Stomach (tissue), 19 donors: ENCODE measurements at places on chromosomes 2 and 18. TPM values are rescaled to one million over a fixed set of nuclear protein-coding genes. Genes with fewer than 3 reads are reported as not detected.
A peak's percentile ranks its signal among the peaks of the same experiment; 100 is the strongest.

MERTK gene
- 17.4 TPM for total RNA-seq

ELMOD3 gene
- 25.9 TPM for total RNA-seq

UGT1A7 gene
- total RNA-seq, result 0.45 TPM

GRCh38 chr2:181738563-181738962 lies 58.2 kb upstream of the NEUROD1 start:
- no peak for DNase-seq

DNA sequence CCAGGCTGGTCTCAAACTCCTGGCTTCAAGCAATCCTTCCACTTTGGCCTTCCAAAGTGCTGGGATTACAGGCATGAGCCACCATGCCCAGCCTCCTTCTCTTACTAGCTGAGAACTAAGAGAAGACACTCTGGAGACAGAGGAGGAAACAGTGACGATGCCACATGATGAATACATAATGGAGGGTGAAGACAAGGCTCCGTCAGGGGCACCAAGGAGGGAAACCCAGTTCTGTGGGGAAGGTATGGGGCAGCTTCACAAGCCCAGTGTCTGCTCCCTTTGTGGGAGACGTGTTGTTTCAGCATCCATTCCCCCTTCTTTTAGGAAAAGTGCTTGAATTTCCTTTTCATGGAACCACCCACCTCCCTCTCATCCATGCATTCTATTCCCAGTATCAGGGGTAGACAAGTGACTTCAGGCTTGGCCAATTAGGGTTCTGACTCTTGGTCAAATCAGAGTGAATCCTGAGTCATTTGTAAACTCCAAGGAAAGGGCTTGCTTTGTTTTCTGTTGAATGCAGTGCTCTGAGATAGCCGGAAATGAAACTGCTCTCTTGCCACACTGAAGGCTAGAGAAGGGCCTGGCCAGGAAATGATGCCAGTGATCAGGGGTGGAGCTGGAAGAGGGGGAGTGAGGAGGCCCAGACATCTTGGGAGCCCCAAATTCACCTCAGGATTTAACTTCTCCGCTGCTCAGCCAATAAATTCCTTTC lies 23.7 kb downstream of the TMEM127 start:
- DNase-seq, result peak; percentile 34

DNA sequence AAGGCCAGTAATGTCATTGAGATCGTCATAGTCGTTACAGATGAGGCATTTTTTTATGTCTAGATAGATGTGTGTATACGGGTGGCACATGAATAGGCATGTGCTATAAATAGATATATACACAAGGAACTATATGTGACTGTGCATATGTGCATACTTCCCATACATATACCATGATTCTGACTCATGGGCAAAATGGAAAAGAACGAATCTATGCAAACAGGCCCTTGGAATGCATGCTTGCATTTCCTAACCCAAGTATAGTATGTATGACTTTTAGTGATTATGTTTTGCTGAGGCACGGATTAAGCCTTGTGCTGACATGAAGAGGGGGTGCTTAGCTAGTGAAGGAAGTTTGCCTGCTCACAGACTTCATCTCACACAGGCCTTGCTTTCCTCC lies 111.7 kb downstream of the BCL11A start:
- no peak for DNase-seq

DNA sequence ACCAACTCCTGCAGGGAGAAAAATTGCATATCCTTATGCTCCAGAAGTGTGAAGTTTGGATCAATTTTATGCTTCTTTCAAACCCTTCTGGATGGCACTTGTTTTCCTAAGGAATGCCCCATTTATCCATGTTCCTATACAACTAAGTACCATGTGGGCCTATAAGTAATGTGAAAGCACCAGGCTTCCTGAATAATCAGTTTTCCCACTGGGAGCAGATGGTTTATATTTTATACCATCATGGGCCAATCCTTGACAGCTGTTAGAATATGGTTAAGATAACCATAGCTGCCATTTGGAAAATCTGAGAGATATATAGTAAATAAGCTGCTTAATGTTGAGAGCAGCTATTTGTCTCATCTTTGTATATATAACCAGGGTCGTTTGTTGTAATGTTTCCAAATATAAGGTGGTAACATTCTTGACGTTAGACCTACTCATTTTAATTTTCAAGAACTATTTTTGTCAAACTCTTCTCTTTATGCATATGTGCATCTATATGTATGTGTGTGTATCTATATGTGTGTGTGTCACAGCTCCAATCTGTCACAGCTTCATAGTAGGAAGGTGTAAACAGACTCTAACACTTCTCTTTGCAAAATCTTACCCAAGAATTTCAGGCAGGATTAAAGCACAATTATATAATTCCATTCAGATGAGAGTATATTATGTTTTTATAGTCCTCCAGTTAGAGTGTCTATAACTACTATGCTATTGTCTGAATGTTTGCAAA lies 458.7 kb upstream of the GCFC2 start:
- DNase-seq, result no peak

DNA sequence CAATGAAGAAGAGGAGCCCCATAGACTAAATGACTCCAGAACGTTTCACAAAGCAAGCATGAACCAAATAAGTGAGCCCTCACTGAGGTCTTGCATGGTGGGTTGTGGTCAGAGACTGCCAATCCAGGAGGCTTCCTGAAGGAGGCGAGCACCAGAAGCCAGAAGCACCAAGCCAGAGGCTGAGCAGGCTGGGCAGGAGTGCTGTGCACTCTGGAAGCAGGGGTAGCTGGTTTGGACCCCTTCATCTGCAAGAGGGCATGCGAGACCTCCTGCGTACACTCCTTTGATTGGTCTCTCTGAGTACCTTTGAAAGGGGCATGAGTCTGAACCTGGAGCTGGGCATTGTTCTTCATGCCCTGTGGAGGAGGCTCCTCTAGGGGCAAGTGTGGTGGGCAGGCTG lies 192.5 kb downstream of the HAUS1 start:
- DNase-seq, result no peak

DNA sequence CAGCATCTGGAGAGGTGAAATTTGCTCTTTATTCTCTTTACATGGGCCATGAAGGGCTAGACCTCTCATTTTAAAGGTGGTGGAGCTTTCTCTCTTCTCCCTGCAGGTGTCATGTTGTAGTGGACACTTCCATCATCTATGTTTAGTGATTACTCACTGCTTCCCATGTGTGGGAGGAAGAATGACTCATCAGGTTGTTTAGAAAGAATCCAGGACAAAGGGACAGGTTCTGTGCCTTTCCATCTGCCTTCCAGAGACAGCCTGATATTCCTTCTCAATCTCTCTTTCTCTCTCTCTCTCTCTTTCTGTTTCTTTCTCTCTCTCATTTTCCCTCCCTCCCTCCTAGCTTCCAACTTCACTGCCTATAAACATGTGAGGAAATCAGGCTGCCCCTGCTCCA lies 38.7 kb downstream of the SCG2 start:
- no peak for DNase-seq

DNA sequence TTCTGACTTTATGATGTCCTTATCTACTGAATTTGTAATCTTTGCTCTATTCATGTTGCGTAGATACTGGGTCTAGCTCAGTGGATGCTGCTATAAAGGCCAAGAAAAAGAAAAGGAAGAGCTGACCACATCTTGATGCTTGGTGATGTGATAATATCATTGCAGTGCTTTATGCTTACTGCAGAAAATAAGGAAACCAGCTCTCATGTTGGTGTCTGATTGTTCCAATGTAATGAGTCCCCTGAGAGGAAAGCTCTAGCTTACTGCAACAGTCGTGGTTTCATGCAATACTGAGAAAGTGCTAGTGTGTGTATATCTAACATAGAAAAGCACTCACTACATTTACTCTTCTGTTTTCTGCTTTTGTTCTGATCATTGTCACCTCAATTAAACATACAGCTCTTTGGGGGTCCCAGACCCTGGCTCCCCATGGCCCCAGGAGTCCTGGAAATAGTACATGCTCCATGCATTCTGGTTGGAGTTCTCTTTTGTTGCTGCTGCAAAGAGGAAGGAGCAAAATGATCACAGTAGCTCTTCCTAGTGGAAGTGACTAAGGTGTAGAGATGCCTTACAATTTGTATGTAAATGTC lies 338.8 kb downstream of the CYRIA start:
- no peak for DNase-seq

- no peak for DNase-seq
Observed at GRCh38 chr2:221574231-221574570, 2.1 kb upstream of the EPHA4 start.

- no peak for DNase-seq
Observed at GRCh38 chr2:74259191-74259590, 60.8 kb downstream of the MTHFD2 start.

DNA sequence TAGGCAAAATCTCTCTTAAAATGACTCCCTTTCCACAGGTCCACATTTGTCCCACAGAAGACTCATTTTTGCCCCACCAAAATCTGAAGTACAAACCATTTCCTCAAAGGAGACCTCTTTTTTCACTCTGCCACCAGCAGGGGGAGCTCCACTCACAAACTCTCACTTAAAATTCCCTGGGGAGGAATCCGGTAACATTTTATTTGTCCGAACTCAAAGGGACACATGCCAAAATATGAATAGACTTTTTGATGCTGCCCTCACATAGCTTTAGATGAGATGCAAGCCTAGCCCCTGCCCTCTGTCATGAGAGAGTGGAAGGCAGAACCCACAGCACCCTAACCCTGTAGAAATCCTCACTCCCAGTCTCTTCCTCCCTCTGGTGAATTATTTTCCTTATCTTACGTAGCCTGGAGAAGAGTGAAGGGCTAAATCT lies 57.1 kb downstream of the RMDN2 start:
- DNase-seq, result peak; percentile 83

DNA sequence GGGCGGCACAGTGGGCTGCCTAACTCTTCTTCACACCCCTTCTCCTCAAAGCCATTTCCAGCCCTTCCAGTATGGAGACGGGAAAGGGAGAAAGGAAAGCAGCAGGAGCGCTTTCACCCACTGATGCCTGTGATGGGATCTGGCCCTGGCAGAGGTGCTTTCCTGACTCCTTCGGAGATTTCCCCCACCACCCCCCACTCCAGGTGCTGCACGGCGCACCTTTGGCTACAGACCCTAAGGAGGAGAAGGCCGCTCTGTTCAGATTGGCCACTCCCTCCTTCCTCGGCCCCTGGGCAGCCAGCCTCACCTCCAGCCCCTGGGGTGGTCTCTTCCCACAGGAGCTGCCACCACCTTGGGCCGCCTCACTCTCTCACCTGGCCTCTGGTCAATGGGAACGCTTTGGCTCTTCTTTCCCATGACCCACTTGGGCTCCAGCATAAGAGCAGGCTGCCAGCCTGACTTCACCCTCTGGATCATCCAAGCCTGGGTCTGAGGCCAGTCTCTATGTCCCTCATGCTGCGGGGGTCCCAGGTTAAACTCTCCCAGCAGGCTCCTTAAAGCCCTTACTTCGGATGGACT lies 18.4 kb upstream of the MAL start:
- no peak for DNase-seq

- DNase-seq, result peak; percentile 88
Observed at GRCh38 chr2:120625865-120626560, 109.7 kb upstream of the GLI2 start.

DNA sequence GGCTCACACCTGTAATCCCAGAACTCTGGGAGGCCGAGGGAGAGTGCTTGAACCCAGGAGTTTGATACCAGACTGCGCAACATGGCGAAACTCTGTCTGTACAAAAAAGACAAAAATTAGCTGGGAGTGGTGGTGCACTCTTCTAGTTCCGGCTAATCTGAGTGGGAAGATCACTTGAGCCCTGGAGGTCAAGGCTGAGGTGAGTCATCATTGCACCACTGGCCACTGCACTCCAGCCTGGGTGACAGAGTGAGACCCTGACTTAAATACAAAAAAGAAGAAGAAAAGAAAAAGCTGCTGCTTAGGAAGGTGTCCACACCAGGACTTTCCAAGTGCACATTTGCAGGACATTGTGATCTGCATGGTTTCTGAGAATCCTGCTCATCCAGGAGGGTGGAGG lies 16.4 kb downstream of the SKOR2 start:
- DNase-seq, result no peak
